ENCODE measurements at places on chromosomes 12 and 14. TPM values are rescaled to one million over a fixed set of nuclear protein-coding genes. Genes with fewer than 3 reads are reported as not detected.

- no peak for DNase-seq
Observed at GRCh38 chr14:101539880-101540279, 21.4 kb upstream of the DIO3 start.

DNA sequence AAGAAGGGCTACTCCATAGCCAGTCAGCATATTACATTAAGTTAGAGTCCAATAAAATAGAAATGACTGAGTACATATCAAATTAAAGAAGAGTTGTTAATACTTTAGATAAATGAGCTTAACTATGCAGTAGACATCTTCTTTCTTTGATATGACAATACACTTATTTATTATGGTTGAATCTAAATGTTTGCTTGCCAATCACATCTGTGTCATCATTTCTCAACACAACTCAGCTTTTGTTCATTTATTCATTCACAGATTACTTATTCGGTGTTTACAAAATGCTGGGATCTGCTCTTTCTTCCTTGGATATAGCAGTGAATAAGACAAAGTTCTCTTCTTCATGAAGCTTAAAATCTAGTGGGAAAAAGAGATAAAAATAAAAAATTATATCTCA is 614.6 kb upstream of the ATP2B1 start:
- no peak for DNase-seq

RD3L gene
- not detected for total RNA-seq

TAS2R43 gene
- total RNA-seq, result 1.4 TPM

DNA sequence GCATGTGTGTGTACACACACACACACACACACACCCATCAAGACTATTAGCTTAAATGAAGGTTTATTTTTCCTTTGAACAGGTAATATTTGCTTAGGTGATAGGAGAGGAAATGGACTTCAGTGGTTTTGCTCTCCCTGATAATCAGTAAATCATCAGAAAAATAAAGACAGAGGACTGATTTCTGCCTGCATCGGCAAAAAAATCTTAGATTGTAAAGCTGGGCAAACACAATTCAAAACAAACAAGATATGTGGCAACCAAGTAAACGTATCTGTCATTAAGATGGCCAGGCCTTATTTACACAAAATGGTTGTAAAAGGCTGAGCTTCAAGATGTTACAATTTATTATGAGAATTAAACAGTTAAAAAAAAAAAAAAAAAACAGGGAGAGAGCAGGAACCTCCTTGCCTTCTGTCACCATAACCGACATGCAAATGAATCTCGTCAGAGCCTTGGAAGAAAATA is 31.3 kb downstream of the PRKD1 start:
- no peak for DNase-seq

Measured in omental fat pad (tissue), 4 donors.